ENCODE measurements at places on chromosomes 11 and 22.

- no peak for DNase-seq
These were observed 12.7 kb upstream of the SNX32 start for GRCh38 chr11:65821107-65821506.

DNA sequence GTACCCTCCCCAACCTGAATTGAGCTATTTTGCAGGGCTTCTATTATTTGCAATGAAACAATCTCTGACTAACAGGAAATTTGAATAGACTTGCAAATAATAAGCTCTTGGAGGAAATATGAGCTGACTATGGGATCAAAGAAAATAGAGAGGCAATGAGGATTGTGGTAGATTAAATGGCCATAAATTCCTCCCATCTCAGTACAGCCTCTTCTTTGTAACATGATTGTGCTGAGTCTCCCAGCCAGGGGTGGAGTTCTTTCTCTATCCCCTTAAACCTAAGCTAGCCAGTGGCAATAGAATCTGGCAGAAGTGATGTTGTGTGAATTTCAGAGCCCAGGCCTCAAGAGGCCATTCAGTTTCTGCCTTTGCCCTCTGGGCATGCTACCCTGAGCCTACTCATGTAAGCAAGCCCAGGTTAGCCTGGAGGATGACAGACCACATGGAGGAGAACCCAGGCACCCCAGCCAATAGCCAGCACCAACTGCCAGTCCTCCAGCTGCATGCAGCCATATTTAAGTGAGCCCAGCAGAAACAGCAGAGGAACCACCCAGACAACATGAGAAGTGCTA, 86.8 kb upstream of the TP53I11 start:
- DNase-seq: no peak

GRCh38 chr22:43969021-43969878, 14.0 kb downstream of the SAMM50 start:
- no peak for DNase-seq

- no peak for DNase-seq
These were observed 17.1 kb upstream of the C11orf96 start for GRCh38 chr11:43925063-43925931.

- DNase-seq: peak; percentile 73
These were observed 1.9 kb downstream of the SLC43A3 start for GRCh38 chr11:57424792-57425564.

- no peak for DNase-seq
These were observed 587.1 kb downstream of the SOX6 start for GRCh38 chr11:15769203-15769602.

DNA sequence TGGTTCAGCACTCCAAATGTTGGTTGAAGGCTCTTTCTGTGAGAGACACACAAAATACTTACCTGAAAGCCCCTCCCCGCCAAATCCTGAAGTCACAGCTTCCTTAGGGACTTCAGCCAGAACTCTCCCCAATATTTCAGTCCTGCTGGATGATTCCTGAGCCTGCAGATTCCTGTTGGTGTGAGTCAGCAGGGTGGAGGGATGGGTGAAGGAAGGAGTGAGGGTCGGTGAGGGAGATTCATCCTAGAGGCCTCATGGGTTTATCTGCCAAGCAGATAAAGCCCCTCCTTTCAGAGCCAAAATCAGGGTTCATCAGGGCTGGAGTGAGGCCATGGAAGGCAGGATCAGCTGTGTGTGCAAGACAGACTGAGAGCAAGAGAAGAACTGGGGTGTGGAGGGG, 37.9 kb downstream of the SMIM38 start:
- no peak for DNase-seq

DNA sequence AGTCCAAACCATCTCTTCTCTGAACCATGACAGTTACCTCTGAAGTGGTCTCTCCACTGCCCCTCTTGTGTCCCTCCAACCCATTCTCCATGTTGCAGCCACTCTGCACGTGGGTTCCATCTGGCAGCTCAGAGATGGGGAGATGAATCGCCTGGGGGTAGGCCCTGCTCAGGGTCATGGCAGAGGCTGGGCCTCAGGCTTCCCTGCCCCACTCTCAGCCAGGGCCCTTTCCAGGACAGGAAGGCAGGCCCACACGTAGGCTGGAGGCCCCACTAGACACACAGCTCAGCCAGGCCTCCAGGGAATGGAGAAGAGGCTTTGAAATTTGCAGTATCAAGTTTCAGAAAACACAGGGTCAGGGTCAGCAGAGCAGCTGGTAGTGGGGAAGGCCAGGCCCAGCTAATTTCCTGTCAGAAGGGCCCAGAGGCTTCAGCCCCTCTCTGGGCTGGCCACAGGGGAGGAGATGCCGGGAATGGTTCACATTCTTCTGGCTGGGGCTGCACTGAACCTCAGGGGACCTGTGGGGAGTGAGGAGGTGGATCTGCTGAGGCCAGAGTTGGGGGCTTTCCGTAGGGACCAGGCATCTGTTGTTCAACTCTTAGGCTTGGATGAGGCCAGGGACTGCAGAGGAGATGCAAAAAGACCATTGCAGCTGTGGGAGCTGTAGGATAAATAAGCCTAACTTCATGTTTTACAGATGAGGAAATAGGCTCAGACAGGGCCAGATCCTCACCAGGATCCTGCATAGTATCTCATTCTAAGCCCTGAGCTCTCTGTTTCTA, 101.6 kb downstream of the SWAP70 start:
- no peak for DNase-seq

DNA sequence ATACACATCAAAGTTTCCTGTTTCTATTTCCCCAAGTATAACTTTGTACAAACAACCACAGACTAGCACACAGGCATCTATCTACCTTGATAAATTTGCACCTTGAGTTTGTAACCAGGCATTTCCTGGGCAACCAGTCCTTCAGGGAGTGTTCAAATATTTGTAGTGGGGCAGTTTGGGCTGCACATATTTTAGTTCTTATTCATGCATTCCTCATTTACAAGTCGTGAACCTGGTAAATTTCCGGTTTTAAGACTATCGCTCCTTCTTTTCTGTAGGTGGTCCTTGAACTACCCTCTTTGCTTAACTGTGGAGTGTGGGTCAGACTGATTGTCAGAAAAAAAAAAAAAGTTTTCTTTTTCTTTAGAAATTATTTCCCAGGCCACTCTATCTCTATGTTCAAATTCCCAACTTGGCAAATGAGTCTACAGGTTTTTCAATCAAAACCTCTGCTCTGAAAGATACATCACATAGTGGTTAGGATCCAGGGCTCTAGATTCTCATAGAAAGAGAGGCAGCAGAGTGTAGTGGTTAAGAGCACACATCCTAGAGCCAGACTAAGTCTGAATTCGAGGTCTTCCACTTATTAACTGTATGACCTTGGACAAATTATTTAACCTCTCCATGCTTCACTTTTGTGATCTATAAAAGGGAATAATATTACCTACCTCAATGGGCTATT, 201.5 kb downstream of the SOX6 start:
- no peak for DNase-seq

GRCh38 chr22:42683578-42684283, 34.5 kb upstream of the CYB5R3 start:
- DNase-seq: no peak

DNA sequence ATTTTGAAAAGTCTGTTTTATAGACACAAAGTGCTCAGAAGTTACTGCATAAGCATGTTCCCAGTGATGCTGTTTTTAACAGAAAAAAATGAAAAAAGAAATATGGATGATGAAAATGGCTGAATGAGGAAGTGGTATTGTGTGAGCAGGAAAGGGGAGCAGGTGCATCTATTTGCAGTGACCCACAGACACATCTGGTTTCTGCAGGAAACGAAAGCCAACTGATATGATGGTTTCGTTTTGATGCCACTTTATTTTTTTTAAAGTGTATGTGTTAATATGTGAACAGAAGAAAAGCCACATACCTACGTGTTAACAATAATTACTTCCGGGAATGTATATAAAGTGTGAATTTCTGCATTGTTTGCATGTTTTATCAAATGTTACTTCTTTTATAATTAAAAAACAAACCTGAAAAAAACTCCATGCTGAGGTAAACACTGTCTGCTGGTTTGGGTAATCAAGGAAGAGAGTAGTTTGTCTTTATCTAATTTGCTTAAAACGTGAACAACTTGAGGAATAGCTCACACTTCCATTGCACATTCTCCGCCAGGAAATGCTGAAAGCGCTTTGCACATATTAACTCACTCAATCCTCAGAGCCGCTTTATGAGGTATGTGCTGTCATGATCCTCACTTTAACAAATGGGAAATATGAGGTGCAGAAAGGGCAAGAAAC, 1335.9 kb downstream of the TBC1D22A start:
- DNase-seq: no peak

GRCh38 chr11:127625402-127625801, 624.8 kb upstream of the KIRREL3 start:
- DNase-seq: no peak

DNA sequence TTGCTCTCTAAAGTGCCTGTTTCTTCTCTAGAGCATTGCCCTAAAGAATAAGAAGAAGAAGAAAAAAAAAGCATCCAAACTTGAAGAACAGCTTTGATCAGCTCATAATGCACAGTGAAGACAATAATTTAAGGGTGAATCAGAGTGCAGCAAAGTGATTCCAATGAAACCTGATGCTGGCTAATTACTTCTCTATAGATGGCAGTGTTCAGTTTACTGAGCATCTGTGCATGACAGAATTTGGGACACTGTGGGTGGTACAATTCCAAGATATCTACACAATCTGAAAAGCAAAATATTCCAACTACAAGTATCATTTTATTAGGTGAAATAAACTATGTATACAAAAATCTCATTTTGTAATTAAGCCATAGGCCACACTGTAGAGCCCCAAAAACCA, 450.5 kb upstream of the CCDC90B start:
- DNase-seq: no peak

DNA sequence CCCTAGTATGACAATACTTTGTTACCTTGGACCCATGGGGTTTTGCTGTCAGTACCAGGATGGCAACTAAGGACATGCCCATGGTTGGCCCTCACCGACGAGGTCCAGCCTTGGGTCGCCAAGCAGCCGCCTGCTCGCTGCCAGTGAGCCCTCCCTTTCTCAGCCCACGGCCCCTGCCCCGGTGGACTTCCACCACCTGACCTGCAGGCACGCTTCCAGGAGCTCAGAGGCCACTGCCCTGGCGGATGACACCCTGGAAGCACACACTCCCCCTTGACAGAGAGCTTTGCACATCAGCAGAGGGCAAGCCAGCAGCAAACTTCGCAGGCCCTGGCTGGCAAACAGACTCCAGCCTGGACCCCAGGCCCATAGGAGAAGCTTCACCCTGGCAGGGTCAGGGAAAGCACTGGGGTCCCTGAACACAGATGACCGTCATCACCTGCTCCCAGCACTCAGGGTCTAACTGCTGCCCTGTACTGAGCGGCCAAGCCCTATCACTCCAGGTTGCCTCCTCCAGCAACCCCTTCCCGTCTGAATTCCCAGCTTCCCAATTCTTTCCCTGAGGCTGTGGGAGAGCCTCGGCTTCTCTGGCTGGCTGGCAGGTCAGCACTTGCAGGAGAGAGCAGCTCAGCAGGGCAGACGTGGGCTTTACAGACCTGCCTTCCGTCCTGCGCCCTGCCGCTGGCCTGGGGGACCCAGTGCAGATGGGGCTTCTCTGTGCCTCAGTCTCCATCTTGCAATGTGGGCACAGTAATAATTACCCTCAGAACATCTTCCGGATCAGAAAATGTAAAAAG, 2.7 kb upstream of the PPARA start:
- no peak for DNase-seq

DNA sequence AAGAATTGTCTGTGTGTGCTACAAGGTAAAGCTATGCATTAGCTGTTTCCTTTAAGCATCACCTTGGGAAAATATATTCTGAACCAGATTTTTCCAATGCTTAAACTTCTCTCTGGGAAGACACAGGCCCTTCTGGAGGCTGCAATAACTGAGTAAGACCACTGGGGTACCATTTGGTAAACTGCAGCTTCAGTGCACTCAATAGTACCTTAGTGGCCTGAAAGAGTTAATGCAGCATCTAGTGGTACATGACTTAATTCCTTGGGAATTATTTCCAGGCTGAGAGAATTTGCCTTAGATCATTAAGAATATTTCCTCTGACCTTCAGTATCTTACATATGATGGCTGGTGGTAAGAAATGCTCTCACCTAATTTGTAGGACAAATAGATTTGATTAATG, 727.4 kb downstream of the DLG2 start:
- no peak for DNase-seq
